ENCODE measurements at places on chromosomes 7 and 10.

GRCh38 chr10:46229144-46229563 lies 57.6 kb upstream of the ANTXRL start:
- no peak for DNase-seq

- no peak for DNase-seq
These were observed 12.6 kb downstream of the PDGFA start for GRCh38 chr7:506921-507622.

- DNase-seq: no peak
These were observed 240.0 kb downstream of the PHTF2 start for GRCh38 chr7:78038465-78039080.

DNA sequence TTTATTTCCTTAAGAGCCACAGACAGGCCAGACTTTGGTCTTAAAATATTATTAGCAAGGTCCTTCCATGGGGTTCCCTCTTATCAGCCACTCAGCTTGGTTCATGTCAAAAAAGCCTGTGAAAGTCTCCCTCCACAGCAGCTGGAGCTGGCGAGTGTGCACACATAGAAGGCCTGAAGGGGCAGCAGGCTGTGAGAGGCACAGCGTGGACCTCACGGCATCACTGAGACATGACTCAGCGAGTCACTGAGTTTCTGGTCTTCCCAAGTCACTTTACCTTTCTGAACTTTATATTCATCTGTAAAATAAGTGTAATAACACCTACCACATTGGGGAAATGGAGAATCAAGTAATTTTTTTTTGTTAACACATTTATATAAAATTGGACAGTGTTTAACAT lies 8.7 kb downstream of the TAF3 start:
- DNase-seq: no peak

Data from activated CD4-positive, CD25-positive, alpha-beta regulatory T cell (primary cell).